NCI-H187 treated with DMSO at 0.1 percent for 48 hours (cell line): ENCODE measurements at places on chromosomes 5 and 9.

- DNase-seq, result no peak
These were observed 67.6 kb downstream of the S1PR3 start for GRCh38 chr9:89058906-89059305.

DNA sequence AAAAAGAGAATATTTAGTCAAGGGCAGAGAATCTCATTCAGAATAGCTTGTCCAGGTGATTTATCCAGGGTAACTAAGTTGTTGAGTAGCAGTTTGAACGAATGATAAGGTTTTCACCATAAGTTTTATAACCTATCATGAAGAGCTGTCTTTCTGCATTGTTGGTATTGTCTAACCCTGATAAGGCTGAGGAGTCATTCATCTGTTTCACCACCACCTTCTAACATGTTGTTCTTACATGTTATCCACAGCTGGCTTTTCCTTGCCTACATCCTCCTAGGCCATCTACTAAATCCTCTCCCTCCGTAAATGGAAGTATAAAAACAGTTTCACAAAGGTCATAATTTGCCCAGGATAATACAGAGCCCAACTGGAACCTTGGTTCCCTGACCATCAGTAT is 24.1 kb downstream of the ZNF462 start:
- no peak for DNase-seq

GRCh38 chr9:120080849-120081248 is 499.1 kb downstream of the CDK5RAP2 start:
- peak; percentile 71 for DNase-seq

GRCh38 chr5:78591138-78591612 is 57.4 kb downstream of the LHFPL2 start:
- no peak for DNase-seq

GRCh38 chr5:164097749-164098148 is 592.3 kb downstream of the MAT2B start:
- DNase-seq, result no peak

GRCh38 chr5:126919566-126919965 is 110.8 kb downstream of the MARCHF3 start:
- DNase-seq, result no peak

DNA sequence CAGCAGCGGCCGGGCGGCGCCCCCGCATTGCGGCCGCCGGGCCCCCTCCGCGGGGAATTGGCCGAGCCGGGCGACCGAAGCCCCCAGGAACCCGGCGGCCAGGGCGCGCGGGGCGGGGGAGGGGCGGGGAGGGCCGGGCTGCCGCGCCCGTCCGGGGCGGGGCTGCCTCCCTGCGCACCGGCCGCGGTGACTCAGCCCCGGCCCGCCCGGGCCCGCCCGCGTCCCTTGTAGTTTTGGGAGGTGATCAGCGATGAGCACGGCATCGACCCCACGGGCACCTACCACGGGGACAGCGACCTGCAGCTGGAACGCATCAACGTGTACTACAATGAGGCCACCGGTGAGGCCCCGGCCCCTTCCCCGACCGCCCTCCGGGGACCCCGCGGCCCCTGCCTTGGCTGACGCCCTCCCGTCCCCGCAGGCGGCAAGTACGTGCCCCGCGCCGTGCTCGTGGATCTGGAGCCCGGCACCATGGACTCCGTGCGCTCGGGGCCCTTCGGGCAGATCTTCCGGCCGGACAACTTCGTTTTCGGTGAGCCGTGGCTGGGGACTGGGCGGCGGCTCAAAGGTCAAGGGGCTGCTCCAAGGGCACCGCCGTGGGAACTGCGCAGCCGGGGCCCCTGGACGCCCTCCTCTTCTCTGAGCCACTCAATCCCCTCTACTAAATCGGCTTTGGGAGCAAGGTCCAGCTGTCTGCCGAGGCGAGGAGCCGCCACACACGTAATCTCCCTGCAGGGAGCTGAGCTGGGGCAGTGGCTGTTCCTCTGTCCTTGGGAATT is 592 bp downstream of the TUBB4B start:
- DNase-seq, result no peak

DNA sequence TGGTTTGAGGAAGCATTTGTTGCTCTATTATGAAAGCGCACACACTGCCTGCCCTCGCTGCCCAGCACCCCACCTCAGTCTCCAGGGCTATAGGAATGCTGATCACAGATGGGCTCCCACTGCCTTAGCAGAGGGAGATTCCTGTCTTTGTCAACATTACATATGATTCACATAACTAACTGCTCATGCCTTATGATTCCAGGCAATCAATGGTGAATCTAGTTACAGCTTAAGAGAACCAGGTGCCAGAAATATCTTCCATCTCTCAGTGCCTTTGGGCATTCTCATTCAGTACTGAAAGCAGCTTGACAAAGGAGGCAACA is 458.9 kb upstream of the C9orf72 start:
- no peak for DNase-seq

DNA sequence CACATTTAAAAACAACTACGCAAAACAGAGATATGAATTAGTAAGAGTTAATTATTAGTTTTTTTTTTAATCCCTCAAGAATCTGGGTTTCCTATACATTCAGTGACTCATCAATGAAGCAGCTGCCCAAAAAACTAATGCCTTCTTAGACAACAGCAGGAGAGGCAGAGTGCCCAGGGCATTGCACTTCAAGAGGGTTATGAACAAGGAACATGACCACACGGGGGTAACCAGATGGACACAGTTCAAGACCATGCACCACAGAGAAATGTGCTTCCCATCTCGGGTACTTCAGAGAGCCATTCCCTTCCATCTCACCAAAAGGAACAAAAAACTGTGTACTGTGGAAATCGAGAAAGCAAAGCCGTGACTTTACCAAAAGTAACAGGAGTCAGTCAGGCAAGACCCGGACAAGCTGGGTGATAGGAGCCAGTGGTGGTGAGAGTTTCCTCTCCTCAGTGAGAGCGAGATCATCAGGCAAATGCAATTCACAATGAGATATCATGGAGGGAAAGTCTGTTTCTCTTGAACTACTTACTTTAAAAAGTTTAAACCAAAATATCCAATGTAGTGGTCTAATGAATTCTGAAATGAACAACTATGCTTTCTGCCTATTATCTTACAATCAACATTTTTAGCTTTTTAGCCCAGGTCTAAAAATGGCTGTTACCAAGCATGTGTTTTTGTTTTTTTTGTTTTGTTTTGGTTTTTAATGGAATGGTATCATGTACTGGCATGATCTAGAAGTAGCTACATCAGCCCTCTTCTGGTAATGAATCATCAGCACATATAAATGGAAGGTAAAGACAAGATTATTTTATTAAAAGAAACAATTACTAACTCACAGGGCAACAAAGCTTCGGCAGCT is 192.1 kb downstream of the TSSK1B start:
- DNase-seq, result no peak

DNA sequence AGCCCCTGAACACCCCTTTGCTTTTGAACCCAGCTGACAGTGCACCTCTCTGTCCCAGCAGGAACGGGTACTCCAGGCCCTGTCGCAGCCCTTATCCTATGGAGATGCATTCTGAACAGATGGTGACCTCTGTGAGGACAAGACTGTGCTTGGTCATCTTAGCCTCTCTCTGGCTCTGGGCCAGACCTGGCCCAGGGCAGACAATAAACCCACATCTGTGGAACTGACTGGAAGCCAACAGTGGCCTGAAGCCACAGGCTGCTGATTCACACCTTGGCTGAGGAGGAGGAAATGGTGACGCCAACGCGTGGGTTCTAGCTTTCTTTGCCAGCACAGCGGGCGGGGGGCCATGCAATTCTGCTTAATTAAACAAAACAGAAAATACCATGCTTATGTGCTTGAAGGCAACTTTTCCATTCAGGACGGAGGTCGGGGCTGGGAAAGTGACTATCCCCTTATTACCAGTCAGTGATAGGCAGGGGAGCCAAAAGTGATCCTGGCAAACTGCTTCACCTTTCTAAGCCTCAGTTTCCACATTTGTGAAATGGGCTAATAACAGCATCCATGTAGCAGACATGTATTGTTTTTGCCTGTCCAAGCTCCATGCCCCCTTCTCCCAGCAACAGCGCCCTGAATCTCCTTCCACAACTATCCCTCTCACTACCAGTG is 10.8 kb downstream of the SH3PXD2B start:
- no peak for DNase-seq

DNA sequence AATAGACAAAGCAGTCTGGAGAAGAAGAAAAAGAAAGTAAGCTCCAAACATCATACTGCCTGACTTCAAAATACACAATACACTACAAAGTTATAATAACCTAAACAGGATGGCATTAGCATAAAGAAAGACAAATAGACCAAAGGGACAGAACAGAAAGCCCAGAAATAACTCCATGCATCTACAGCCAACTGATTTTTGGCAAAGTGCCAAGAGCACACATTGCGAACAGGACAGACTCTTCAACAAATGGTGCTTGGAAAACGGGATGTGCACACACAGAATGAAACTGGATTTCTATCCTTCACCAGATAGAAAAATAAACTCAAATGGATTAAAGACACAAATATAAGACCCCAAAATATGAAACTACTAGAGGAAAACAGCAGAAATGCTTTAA is 66.6 kb upstream of the SPATA31E1 start:
- no peak for DNase-seq

- no peak for DNase-seq
These were observed 576.7 kb upstream of the ZNF462 start for GRCh38 chr9:106286249-106286648.

DNA sequence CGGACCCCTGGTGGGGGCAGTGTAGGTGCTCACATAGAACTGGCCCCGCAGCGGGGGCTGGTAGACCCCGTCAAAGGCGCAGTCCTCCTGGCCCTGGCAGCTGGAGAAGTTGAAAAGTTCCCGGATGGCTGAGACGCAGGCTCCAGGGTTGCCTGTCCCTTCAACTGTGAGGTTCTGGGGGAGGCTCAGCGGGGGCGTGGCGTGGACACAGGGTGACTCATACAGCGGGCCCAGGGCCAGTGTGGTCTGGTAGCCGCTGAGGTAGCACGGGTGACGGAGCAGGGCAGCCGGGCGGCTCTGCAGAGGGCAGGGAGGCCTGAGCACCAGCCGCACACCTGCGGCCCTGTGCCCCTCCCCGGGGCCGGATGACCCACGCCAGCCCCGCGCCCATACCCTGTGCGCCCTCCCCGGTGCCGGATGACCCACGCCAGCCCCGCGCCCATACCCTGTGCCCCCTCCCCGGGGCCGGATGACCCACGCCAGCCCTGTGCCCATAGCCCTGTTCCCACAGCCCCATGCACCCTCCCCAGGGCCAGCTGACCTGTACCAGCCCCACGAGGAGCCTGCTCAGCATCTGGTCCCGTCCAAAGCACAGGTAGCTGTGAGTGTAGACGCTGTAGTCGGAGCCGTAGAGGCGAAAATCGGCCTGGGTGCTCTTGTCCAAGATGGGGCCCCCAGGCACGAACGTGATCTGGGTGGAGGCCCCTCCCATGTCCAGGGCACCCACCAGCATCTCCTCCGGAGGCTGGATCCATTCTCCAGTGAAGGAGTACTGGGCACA is 5.0 kb downstream of the ENTPD8 start:
- DNase-seq, result no peak

GRCh38 chr9:36855448-36856315 is 178.4 kb downstream of the PAX5 start:
- no peak for DNase-seq

GRCh38 chr5:169945831-169946261 is 34.4 kb downstream of the INSYN2B start:
- DNase-seq, result no peak

- no peak for DNase-seq
These were observed 157.0 kb upstream of the NTRK2 start for GRCh38 chr9:84512493-84512892.

DNA sequence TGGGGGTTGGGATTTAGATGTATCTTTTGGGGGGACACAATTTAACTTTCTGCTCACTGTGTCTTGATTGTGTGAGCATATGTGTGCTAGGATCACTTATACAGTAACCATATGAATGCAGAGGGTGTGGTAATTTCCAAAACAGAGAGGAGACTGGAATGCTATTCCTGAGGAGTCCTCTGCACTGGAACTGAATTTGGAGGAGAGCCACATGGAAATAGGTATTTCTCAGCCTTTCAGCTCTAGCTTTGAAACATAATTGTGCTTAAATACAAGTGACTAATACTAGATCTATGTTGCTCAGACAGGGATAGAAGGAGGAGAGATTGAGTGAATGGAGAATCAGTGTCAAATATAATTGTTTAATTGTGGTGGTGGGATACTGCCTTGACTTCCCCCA is 45.5 kb downstream of the FOCAD start:
- DNase-seq, result no peak

GRCh38 chr5:126651013-126651577 is 50.3 kb downstream of the PHAX start:
- no peak for DNase-seq

GRCh38 chr9:38761339-38761738 is 41.4 kb upstream of the FAM240B start:
- DNase-seq, result no peak

DNA sequence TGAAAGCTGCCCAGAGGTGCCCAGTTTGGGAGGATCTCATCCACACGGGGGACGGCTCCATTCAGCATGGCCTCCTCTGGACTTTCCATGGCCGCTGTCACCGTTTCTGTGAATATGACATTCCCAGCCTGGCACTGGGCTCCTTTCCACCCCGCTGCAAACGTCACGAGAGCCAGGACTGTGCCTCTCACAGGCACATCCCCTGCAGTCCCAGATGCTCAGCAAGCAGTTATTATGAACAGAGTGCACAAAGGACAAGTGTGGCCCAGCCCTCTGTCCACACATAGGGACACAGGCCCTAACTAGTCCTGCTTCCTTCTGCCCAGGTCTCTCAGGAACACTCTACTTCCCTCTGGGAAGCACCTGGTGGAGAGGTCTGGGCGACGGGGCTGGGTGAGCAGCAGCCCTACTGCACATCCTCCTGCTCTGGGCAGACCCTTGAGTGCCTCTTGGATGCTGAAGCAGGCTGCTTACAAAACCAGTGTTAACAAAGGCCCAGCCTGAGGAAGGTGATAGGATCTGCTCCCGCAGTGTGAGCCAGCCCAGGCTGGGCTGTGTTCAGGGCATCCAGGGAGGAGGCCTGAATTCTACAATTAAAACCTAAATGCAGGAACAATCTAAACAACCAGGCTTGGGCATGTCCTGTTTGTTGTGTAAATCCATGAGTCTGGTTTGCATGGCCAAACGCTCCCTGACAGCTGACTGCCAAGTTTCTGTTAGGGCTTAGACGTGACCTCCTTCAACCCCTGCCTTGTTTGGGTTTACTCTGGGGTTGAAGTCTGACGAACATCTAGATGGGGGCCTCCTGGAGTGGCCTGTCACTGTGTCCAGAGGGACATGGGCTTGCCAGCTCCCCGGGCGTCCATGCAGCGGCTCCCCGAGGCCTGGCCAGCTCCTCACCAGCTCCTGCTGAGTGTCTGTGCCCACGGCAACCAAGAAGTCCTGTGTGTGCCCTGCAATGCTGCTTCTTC is 269.8 kb downstream of the GADD45G start:
- DNase-seq, result peak; percentile 12

DNA sequence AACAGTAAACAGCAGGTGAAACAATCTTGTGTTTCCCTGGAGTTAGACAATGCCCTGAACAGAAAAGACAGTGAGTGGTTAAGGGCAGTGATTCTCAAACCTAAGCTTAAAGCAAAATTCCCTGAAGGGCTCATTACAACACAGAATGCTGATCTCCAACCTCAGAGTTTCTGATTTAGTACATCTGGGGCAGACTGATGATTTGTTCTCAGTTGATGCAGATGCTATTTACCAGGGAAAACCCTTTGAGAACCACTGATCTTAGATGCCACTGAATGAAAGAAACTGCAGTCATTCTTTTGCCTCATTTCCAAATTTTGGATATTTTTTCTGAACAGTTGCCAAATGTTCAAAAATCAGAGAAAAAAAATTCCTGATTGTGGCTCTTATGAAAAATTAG is 18.7 kb upstream of the ADAM19 start:
- DNase-seq, result no peak
